ENCODE measurements at places on chromosomes 12 and 14. TPM values are rescaled to one million over a fixed set of nuclear protein-coding genes. Genes with fewer than 3 reads are reported as not detected.

GRCh38 chr14:92651758-92652406 lies 96.5 kb downstream of the LGMN start:
- peak; percentile 47 for DNase-seq

DNA sequence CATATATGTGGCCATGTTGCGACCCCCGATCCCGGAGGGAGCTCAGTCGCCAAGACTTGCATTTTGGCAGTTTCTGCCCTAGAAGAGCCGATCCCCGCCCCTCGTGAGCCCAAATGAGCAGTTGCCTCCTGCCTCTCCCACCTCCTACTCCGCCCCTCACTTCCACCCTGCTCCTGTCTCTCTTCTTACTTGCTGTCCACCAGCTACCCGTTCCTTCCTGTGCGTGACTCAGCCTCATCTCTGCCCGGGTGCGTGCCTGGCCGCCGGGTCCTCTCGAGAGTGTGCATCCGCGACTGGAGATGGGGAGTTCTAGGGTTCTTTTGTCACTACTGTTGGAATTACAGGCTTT lies 585 bp downstream of the GPATCH2L start:
- peak; percentile 66 for DNase-seq

- DNase-seq = no peak
Measured at GRCh38 chr12:40144023-40144422, 38.1 kb upstream of the SLC2A13 start.

AEBP2 gene
- 8.4 TPM for polyA plus RNA-seq

DNA sequence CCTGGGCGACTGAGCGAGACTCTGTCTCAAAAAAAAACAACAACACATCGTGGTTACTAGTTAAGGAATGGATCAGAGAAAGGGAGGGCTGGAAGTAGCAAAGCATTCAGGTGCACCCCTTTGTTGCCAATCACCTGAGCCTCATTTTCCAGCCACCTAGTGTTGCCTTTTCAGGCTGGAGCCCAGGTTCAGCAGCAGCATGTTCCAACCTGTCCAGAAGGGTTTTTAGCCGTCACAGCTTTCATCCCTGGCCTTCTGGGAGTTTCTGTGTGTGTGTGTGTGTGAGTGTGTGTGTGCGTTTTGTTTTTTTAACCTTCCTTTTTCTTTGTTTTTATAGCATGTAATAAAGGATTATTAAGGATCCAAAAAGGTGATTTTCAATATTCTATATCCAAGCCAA lies 121.1 kb upstream of the ATF1 start:
- no peak for DNase-seq

- DNase-seq = no peak
Measured at GRCh38 chr12:40017488-40017887, 88.4 kb downstream of the SLC2A13 start.

- DNase-seq = no peak
Measured at GRCh38 chr12:21715386-21715785, 57.7 kb upstream of the LDHB start.

DNA sequence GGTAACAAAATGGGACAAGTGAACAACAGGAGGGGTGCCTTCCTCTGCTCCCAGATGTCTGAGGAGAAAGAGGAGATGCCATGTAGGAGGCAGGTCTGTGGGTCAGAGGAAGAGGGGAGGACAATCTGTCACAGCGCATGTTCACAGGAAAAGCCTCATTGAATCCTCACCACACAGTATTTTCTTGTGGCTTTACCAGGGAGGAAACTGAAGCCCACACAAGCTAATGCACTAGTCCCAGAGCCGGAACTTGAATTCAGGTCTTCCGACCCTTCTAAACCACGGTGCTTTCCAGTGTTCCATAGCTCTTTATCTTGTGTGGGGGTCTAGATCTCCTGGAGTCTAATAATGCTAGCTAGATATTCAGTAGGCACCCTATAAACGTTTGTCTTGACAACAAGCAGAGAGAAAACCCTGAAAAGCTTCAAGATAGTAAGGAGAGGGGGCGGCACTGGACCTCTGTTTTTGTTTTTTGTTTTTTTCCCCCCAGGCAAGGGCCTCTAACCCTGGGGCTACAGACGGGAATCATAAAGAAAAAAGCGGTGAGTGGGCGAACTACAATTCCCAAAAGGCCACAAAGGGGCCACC lies 371 bp upstream of the SHMT2 start:
- DNase-seq = no peak

ATL1 gene
- polyA plus RNA-seq = 0.51 TPM

DNA sequence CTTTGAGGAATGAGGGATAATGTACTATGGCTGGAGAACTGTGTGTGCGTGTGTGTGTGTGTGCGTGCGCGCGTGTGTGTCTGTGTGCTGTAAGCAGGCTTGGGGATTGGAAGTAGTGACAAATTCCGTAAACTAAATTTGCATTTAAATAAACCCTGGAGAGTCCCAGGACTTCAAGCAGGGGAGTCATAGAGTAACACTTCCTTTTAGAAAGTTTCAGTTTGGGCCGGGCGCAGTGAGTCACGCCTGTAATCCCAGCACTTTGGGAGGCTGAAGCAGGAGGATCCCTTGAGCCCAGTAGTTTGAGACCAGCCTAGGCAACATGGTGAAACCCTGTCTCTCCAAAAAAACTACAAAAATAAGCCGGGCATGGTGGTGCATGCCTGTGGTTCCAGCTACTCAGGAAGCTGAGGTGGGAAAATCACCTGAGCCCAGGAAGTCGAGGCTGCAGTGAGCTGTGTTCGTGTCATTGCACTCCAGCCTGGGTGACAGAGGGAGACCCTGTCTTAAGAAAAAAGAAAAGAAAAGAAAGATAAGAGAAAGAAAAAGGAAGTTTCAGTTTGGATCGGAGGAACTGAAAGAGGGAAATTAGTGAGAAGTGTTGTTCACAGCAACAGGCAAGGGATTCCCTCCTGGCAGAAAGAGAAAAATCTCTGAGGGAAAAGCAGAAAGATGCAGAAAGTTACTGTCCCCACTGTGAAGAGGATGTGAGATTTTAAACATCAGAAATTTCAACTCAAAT lies 222.7 kb upstream of the SOX5 start:
- no peak for DNase-seq

REM2 gene
- polyA plus RNA-seq = 0.07 TPM

- no peak for DNase-seq
Measured at GRCh38 chr14:23538050-23538718, 13.4 kb downstream of the ZFHX2 start.

Data from heart right ventricle (tissue), 16 donors.